ENCODE measurements at places on chromosomes 3 and 15. TPM values are rescaled to one million over a fixed set of nuclear protein-coding genes. Genes with fewer than 3 reads are reported as not detected.

DNA sequence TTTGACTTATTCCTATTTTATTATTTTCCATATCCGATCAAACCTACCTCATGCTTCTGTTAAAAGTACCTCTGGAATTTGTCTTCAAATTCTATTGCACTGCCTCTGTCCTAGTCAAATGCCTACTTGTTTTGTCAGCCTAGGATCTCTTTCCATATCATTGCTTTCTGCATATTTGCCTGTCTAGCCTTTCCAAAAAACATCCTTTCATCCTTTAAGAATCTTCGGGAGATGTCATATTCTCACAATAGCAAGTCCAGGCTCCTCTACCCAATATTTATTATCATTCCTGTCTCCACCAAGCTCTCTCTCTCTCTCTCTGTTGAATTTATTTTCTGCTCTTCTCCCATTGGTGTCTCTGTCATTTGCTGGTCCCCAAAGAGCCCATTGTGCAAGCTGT, 80.1 kb downstream of the LRRC28 start:
- no peak for DNase-seq

DNA sequence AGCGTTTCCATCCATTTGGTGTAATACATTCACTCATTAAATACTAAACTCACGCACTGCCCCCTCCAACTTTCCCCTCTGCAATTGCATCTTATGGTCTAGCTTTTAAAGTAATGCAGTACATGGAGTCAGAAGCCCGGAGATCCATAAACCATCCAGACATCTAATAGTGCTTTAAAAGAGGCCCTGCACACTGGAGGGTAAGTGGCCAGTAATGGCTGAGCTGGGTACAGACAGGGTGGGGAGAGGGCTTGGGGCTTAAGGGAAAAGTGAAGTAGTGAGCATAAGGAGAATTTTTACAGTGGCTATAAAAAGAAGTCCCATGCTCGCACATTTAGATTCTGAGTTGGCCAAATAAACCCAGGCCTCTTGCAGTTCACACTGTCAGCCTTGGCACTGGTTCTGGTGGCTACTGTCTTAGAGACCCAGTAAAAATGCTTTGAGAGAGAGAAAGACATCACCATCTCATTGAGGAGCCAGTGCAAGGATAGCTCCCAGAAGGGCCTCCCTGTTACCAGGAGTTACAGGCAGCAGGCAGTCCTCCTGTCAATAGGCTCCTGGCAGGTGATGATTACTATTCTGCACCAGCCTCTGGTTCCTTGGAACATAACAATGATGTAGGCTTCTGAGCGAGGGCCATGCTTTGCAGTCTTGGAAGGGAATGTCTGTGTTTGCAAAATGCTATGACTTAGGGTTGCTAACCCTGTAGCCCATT, 112.6 kb upstream of the NEO1 start:
- DNase-seq = no peak

DNA sequence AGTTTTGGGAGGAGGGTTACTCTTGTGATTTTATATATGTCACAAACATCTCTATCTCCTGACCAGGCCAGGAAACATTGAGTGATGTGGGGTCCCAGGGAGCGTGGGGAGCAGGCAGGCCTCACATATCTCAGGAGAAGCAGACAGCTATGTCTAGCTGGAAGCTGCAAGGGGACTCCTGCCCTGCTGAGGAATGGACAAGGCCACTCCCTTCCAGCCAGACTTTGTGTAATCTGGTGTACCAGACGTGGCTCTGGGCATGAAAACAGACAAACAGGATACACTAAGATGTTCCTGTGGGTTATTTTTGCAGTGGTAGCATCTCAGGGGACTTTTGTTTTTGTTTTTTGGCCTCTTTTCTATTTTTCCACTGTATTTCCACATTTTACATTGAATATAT, 23.2 kb downstream of the CYP8B1 start:
- DNase-seq = peak; percentile 67

The CCR4 gene
- polyA plus RNA-seq = 0.37 TPM

The FHIT gene
- 35.8 TPM for polyA plus RNA-seq

- no peak for DNase-seq
These were observed 52.4 kb upstream of the CMTM8 start for GRCh38 chr3:32186097-32186496.

Measured in large intestine (tissue), 12 donors.